Left kidney (tissue), 8 donors: ENCODE measurements at places on chromosomes 2 and 18. TPM values are rescaled to one million over a fixed set of nuclear protein-coding genes. Genes with fewer than 3 reads are reported as not detected.

DNA sequence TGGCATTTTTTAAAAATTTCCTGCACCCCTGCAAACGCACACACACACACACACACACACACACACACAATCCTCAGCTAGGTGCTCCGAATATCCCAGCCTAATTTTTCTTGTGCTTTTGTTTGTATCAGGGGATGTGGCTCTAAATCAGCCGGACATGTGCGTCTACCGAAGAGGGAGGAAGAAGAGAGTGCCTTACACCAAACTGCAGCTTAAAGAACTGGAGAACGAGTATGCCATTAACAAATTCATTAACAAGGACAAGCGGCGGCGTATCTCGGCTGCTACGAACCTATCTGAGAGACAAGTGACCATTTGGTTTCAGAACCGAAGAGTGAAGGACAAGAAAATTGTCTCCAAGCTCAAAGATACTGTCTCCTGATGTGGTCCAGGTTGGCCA lies 1.8 kb downstream of the HOXD13 start:
- no peak for DNase-seq

DNA sequence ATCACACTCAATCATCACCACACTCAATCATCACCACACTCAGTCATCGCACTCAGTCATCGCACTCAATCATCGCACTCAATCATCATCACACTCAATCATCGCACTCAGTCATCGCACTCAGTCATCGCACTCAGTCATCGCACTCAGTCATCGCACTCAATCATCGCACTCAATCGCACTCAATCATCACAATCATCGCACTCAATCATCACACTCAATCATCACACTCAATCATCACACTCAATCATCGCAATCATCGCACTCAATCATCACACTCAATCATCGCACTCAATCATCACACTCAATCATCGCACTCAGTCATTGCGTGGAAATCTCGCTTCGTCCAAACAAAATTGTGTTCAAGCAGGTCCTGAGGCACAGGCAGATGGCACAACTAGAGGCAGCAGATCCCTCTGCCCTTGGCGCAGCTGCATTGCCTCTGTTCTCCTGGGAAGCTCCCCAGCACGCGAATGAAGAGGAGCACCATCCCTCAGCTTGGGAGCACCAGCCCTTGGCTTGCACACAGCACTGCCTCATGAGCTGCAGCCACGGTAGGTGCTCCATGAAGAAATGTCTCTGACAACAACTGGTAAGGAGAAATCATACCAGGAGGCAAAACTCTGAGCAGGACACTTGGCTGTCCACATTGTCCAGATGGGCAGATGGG lies 108.1 kb downstream of the EIPR1 start:
- DNase-seq = no peak

GRCh38 chr2:67772216-67773170 lies 290.3 kb downstream of the C1D start:
- DNase-seq = peak; percentile 62

The UGT1A8 gene
- polyA plus RNA-seq = not detected

GRCh38 chr2:172079416-172079815 lies 5.9 kb upstream of the DLX1 start:
- DNase-seq = no peak

DNA sequence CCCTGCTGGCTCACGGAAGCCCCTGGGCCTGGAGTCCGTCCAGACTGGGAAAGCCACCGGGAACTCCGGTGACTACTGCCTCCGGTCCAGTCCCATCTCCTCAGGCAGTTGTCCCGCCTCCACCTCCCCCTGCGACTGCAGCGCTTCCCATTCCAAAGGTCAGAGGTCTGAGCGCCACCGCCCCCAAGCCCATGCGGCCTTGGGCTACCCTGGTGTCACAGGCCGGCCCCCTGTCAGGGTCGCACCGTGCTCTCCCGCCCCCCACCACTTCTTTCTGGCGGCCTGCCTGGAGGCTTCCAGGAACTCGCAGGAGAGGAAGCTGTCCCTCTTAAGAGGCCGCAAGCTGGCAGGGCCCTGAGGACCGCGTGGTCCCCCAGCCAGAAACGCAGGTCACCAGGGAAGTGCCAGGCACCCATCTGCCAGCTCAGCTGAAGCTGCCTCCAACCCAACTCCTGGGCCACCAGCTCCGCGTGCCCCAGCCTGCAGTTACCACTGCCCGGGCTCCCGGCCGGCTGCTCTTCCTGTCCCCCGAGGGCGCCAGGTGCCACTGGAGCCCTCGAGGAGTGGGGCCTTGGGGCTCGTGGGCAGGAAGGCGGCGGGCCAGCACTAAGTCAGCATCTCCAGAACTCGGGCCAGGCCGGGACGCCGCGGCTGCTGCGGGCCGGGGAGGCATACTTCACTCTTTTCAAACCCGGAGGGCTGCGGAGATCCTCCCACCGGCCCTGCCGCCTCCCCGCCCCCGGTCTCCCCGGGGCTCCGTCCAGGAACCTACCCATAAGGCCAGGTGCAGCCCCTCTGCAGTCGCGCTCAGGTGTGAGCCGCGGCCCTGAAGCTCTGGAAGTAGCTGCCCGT lies 83.3 kb upstream of the POMC start:
- DNase-seq = no peak

- DNase-seq = peak; percentile 15
These were observed 26.7 kb downstream of the RAB1A start for GRCh38 chr2:65103013-65103715.

DNA sequence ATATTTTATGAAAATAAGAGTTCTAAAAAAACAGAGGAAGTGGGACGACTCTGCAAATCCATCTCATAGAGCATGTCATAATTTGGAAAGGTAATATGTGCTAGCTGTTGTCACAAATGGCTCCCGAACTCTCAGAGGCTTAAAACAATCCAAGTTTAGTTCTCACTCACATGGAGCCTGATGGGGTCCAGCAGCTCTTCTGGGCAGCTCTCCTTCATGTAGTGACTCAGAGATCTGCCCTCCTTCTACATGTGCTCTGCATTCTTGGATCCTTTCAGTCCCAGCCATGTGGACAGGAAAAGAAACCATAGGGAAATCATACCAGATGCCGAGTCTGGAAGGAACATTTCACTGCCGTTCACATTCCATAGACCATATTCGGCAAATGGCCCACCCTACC lies 180.1 kb upstream of the APCDD1 start:
- DNase-seq = no peak

The MATN3 gene
- 3.7 TPM for polyA plus RNA-seq

- DNase-seq = no peak
These were observed 13.4 kb downstream of the SERPINB7 start for GRCh38 chr18:63788447-63789096.

DNA sequence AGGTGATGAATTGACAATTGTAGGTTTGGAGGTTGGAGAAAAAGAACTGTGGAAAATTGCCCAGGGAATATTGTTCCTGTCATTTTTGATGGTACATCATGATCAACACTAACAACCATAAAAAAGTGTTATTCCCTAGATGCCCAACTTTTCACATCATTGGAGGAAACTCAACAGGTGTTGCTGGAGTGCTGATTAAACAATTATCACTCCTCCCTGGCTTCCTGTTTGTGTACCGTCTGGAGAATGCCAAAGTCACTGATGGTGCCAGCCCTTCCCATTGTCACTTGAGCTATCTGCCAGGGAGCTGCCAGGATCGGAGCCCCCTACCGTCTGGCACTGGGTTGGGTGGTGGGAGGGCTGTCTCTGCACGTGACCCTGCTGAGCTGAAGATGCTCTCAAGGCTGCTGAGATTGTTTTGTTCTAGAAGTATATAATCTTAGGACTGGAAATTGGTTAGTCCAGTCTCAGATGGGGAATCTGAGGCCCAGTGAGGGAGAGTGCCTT lies 156.9 kb downstream of the PRKCE start:
- no peak for DNase-seq

DNA sequence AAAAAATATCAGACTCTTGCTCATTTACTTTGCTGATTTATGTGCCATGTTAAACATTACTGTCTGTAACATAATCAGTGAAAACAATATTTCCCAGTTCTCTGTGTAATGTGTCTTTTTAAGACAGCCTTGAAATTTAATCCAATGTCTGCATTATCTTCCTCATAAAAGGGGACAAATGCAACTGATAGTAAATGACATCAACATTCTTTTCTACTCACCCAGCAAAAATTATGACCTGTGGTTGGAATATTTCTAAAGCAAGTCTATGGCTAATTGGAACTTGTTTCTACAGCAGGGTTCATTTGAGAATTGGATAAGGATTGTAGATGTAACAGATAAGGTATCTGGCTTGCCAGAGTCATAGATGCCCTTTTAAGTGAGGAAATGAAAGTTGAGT lies 34.8 kb downstream of the C1D start:
- DNase-seq = peak; percentile 29
